ENCODE measurements at places on chromosomes 11 and 22.

- no peak for DNase-seq
These were observed 64.9 kb downstream of the NAV2 start for GRCh38 chr11:19777377-19778102.

DNA sequence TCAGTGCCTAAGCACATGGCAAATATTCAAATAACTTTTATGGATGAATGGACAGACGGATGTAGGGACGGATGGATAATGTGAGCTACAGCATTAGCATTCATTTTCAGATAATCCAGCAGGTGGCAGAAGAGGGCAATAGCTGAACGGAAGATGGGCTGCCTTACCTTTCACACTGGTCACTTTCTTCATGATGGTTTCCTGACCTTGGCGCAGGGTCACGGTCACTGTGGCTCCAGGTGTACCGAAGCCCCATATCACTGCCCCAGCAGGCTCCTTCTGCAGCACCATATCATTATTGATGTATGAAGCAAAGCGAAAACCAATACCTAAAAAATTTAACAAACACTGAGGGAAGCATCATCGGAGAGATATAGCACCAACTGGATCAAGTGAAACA is 4.3 kb downstream of the SIAE start:
- DNase-seq = peak; percentile 11

GRCh38 chr11:68996376-68997123 is 15.8 kb upstream of the MRGPRD start:
- DNase-seq = no peak

GRCh38 chr11:71193431-71193830 is 58.9 kb downstream of the SHANK2 start:
- no peak for DNase-seq

- DNase-seq = no peak
These were observed 619 bp downstream of the LRRC75B start for GRCh38 chr22:24592058-24592850.

DNA sequence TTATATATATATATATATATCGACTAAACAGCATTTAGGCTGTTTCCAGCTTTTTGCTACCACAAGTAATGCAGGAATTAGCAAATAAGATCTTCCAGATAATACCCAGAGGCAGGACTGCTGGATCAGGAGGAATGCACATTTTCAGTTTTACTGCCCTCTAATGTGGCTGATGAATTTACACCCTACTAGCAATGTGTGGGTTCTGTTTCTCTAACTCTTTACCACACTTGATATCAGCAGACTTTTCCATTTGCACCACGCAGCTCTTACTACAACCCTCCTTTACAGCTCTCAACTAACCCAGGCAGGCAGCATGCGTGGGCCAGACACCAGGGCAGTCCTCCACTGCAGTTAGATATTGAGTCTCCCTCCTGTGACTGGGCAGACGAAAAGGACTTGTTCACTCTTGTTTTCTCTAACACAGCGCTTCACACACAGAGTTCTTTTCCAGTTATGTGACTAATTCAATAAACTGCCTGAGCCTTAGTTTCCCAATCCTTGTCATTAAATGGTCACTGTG is 67.7 kb downstream of the IGLL5 start:
- DNase-seq = no peak

GRCh38 chr11:117179048-117179999 is 781 bp downstream of the SIDT2 start:
- peak; percentile 19 for DNase-seq

DNA sequence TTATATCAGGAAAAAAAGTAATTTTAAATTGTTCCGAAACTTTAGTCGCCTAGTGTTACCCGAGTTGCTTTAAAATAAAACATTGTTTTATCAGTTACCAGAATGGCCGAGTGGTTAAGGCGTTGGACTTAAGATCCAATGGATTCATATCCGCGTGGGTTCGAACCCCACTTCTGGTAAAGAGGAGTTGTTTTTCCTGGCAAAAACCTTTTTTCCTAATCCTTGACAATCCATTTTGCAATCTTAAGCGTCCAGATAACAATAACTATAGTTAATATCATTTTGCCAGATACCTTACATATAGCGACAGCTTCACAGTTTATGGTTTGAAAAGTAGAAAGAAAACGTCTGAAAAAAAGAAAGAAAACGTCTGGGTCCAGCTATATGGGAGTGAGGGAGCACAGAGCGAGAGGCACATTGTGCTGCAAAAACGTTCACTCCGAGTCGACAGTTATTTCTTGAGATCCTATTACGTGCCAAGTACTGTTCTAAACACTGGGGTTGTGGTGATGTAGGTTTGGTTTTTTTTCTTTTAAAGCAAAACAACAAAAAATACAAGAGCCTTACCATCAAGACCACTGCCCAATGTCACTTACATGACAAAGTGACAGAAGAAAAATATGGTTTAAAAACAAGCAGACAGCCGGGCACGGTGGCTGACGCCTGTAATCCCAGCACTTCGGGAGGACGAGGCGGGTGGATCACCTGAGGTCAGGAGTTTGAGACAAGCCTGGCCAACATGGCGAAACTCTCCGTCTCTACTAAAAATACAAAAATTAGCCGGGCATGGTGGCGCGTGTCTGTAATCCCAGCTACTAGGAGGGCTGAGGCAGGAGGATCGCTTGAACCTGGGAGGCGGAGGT is 40.6 kb downstream of the OR4D9 start:
- DNase-seq = no peak

All from stimulated activated CD4-positive, alpha-beta T cell treated with anti-CD3 and anti-CD28 coated beads, Interleukin-4, amount 100 ng/mL, for 4 hours (primary cell).